ENCODE measurements at places on chromosomes 5 and 9. TPM values are rescaled to one million over a fixed set of nuclear protein-coding genes. Genes with fewer than 3 reads are reported as not detected.

- no peak for DNase-seq
Observed at GRCh38 chr5:163916376-163916775, 411.0 kb downstream of the MAT2B start.

- peak; percentile 92 for DNase-seq
Observed at GRCh38 chr5:137395011-137395755, 103.9 kb downstream of the SPOCK1 start.

Gene CATSPER3
- not detected for total RNA-seq

GRCh38 chr5:109759306-109759705 is 69.6 kb downstream of the MAN2A1 start:
- DNase-seq: peak; percentile 16

DNA sequence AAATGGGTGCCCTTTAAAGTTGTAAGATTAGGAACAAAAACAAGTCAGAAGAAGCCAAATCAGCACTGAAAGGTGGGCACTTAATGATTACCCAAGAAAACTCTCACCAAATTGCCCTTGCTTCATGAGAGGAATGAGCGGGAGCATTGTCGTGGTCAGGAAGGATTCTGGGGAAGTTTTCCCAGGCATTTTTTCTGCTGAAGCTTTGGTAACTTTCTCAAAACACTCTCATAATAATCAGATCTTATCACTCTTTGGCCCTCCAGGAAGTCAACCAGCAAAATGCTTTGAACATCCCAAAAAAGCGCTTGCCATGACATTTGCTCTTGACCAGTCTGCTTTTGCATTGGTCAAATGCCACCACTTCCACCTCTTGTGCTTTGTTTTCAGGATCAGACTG is 10.4 kb upstream of the PCDHGC3 start:
- no peak for DNase-seq

All from A172 (cell line).